Epithelial cell of proximal tubule (primary cell): ENCODE measurements at places on chromosomes 12 and 14.

DNA sequence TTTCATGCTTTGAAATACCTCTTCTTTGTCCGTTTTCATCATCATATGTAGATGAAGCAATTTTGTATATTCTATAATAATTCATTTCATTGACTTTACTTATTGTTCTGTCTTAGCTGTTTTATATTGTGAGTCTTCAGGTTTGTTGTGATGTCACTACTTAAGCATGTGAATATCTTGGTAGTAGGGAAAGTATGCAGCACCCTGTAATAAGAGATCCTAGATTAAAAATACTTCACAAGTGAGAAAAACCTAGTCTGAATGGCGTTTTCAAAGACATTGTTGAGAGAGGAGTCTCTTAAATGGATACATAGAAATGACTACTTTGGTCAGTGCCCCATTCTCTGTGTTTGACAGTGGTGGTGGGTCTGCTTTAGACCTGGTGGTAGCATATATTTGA lies 61.4 kb downstream of the SLC16A7 start:
- peak; percentile 40 for DNase-seq

GRCh38 chr12:22626406-22626805 lies 1.4 kb downstream of the ETNK1 start:
- no peak for DNase-seq

DNA sequence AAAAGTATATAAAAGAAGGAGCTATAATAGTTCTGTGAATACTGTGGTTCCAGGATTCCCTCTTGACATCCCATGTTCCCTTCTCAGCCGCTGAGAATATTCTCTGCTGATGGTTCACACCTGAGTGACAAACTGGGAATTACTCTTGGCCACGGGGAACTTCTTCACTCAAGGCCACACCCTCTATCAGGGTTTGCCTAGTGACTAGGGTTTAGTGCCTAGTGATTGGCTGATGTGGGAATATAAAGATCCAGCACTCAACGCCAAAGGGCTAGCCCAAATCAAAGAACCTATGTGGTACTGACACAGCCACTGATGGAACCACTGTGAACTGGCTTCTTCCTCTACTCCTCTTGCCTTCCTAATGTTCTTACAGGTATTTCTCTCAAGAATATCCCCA lies 248.4 kb downstream of the ASCL1 start:
- DNase-seq: no peak

- no peak for DNase-seq
Measured at GRCh38 chr12:40375076-40375475, 150.3 kb downstream of the LRRK2 start.

DNA sequence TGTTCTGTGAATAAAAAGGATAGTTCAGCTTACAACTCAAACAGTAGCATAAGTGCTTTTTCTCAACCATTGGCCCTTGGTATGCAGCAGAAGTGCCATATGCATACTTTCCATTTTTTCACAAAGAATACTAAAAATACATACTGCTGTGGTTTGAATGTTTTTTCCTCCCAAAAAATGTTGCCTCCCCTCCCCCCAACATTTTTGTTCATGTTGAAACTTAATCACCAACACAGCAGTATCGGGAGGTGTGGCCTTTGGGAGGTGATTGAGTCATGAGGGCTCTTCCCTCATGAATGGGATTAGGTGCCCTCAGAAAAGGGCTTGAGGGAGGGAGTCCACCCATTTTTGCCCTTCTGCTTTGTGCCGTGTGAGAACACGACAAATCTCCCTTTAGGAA lies 198.6 kb downstream of the ESR2 start:
- no peak for DNase-seq

DNA sequence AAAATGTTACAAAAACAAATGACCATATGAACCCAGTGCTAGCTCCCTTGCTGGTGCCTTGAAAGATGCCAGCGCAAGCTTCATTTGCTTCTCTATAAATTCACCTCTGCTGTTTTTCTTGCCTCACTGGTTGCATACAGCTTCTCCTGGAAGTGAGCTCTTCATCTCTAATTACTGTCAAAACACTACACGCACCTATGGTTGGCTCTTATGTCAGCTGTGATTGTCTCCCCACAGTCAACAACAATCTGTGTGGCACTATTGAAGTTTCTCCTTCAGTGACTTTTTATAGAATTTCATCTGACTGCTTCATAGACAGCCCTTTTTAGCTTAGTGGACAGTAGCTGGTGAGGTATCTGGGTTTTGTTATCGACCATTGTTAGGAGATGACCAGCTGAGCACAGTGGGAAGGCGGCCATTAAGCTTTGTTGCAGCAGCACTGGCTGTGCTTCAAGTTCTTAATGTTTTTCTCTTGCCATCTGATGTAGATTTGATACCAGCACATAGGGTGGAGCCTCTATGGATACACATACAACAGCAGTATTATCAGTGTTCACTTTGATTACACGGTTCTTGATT lies 131.8 kb downstream of the KITLG start:
- no peak for DNase-seq

GRCh38 chr14:33232031-33232430 lies 293.4 kb downstream of the NPAS3 start:
- no peak for DNase-seq

- DNase-seq: no peak
Measured at GRCh38 chr14:66293533-66294105, 192.6 kb upstream of the CCDC196 start.

- DNase-seq: no peak
Measured at GRCh38 chr14:65033181-65033580, 46.5 kb downstream of the FNTB start.

DNA sequence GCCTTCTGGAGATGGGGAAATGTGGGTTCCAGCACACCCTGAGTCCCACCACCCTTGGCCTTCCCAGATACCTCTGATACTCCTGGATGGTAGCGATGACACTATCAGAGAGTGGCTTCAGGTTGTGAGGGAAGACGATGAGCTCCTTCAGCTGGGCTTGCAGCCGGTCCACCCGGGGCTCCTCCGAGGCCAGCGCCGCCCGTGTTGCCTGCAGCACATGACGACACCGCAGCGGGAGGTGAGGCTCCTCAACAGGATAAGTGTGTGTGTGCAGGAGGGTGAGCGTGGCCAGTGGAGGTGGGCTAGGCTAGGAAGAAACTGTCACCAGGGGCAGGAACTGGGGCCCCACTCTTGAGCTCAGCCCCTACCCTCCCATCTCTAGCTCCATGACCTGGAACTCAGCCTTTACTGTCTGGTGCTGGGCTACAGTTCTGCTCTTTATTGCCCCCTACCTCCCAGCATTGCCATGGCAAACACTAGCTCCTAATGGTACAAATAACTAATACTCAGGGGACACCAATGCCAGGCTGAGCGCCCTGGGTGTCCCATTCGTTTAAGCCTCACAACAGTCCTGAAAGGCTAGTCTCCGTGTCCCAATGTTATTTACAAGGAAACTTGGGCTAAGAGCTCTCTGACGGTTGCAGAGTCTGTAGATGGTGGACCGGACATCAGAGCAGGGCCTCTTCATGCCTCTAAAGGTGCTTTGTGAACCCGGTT lies 64.1 kb downstream of the SYNE3 start:
- no peak for DNase-seq

- DNase-seq: no peak
Measured at GRCh38 chr14:96203635-96204034, 1.0 kb upstream of the BDKRB2 start.

DNA sequence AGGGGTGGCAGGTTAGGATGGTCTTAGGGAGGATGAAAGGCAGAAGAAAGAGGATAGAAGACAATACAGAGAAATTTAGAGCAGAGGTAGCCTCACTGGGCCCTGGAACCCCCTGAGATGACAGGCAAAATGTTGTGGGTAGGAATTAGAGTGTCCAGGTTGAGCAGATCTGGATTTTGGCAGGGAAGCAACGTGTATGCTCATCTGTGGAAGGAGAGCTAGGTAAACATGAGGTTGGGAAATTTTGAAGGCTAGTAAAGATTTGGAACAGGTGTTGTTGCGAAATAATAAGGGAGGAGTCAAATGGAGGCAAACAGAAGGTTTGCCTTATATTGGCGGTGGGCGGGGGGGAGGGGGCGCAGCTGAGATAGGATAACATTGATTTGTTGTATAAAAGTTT lies 5.3 kb downstream of the HSD17B6 start:
- DNase-seq: no peak

DNA sequence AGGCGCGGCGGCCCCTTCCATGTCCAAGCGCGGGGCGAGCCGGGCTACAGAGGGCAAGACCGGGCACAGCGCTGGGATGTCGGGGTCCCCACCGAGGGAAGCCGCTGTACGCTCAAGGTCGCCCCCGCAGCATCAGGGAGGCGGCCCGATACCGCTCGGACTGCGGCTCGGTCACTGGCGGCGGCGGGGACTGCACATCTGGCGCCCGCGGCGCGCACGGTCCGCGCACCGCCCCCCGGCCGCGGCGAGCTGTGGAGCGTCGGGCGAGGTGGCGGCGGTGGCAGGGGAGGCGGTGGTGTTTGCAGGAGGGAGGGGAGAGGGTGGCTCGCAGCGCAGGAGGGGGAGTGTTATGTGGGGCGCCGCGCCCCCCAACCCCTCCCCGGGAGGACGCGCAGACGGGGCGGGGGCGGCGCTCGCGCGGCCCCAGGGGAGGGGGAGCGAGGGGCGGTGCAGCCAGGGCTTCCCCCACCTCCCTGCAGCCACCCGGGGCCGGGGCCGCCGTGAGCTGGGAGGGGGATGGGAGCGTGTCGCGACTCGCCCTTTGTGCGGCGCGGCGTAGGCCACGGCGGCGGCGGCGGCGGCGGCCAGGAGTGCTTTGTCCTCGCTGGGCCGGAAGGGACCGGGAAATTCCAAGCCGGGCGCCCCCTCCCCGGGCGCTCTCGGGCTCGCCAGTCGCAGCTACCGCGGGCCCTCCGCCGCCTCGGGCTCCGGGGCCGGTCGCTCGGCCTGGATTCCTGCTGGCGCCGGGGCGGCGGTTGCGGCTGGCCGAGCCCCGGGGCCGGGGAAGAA lies at the start of gene NUAK1:
Gene NUAK1, minus strand, starts transcription at position 322 of the 789 bp plus-strand sequence. Its CDS starts 301 bp downstream, at position 21.
- no peak for DNase-seq

DNA sequence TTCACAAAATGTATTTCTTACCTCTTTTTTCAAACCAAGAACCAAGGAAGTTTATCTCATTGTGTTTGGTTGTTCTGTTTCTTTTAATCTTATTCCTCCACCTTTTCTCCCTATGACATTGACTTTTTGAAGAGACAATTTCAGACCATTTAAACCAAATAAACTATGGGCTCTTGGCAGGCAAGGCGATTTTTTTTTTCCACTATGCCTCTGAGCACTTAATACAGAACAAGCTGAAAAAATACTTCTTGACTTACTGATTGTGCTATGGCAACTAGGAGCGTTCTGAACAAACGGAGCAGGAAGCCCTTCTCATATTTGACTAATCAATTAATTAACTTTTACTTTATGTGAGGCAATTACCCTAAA lies 98.0 kb downstream of the ZNF664 start:
- no peak for DNase-seq

- DNase-seq: no peak
Measured at GRCh38 chr12:100077367-100077766, 65.3 kb downstream of the BLTP3B start.

DNA sequence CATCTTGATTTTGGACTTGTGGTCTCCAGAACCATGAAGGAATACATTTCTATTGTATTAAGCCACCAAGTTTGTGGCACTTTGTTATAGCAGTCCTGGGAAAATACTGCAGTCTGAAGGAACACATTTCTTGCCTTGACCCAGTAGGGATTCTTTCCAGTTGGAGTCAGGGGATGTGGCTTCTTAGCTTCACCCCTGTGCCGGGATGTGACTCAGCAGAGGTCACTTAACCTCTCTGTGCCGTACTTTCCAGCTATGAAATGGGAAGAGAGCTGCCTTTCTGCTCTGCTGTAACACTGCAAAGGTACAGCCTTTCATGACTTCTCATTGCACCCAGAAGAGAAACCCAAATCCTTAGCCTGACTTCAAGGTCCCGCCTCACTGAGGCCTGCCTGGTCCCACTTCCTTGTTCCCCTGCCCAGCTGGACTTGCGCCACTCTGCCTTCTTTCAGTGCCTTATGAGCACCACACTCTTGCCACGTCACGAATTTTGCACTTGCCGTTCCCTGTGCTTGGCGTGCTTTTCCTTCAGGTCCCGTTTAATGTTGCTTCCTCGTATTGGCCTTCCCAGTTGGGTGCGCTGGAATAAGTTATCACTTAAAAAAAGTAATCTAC lies 24.2 kb downstream of the CHST11 start:
- DNase-seq: no peak

DNA sequence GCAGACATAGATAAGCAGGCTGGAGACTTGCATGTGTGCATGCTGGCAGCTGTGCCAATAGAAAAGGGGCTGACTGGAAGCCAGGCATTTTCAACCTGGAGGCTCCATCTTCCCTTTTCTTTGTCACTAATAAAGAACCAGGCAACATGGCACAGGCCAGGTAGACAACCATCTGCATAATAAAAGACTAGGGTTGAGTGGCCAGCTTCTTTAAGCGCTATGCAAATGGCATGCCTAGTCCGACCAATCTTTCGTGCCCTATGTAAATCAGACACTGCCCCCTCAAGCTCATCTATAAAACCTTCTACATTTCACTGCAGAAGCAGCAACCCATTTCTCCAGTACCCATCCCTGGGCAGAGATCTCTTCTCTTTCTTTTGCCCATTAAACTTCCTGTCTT lies 4.6 kb upstream of the KLRC1 start:
- no peak for DNase-seq

DNA sequence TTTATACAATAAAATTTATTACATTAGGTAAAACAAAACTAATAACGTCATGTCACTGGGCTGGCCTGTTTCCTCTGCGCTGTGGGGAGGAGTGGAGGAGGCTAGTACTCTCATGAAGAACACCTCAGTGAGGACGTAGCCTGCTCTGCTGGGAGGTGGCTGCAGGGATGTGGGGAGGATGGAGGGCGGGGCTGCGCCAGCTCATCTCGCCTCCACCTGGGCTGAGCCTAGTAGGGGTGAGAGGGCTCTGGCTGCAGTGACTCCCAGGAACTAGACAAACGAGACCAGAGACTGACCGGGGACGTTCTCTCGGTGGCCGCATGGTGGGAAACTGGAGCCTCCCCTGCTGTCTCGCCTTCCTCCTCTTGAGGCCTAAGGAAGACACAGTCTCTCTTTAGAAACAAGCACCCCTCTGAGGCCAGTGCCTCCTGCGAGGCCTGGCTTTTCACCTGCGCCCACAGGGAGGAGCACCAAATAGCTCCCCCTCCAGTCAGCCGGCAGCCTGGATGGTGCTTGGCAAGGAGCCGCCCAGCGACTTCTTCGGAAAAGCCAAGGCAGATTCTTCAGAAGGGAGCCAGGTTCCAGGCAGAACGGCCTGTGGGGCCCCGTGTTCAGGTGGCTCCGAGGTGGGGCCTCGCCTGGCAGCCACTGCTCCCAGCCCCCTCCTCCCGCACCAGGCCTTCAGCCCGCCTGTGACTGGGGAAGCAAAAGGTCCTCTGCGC lies 62.4 kb downstream of the PLEKHG3 start:
- no peak for DNase-seq

DNA sequence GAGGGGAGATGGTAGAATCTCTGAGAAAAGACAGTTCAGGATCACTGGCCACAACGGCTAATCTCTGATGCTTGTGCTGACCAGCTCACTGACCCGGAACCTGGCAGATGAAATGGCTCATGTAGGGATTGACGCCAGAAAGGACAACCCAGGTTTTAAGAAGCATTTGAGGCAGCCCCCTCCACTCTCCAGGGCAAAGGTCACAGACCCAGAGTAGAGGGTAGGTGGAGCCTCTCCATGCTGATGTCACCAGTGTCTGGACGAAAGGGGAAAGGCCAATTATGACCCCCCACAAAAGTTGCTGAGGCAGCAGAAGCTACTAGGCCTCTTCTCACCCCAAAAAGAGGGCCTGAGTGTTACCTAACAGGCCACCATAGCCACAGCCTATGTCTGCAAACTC lies 1.2 kb downstream of the METTL1 start:
- DNase-seq: no peak
